ENCODE measurements at places on chromosomes 7 and 10.

DNA sequence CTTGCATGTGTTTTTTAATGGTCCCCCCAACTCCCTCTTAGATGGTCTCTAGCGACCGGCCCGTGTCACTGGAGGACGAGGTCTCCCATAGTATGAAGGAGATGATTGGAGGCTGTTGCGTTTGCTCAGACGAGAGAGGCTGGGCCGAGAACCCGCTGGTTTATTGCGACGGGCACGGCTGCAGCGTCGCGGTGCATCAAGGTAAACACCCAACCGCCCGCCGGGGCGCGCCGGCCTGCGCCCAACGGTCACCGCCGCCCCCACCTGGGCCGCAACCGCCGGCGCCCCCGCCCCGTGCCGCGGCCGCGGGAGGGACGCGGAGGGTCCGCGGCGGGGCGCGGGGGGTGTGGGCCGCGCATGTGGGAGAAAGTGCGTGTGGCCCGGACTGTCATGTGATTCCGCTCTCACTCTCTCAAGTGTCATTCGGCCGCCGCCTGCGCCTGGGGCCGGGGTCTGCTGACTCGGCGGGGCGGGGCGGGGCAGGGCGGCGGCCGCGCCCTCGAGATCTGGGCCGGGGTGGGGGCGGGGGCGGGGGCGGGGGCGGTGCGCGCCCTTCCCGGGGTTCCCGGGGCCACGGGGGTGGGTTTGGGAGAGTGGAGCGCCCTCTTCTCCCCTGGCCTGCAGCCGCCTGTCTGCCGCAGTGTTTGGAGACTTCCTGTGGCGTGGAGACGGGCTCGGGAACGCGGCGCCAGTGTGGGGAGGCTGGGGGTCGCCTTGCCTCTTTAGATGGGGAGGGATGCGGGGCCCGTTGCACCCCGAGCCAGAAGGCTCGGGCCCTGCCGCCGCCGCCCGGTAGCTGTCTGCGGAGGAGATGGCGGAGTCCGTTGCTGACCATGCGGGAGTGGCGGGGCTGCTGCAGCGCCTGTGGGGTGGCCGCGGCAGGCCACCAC, 817 bp downstream of the MLLT10 start:
- peaks cover 5% of the 10 kb centered on the region for H3K36me3 ChIP-seq
- H3K27me3 ChIP-seq: peaks cover 11% of the 10 kb centered on the region
- H3K27ac ChIP-seq: peak overlapping the region; percentile 38

DNA sequence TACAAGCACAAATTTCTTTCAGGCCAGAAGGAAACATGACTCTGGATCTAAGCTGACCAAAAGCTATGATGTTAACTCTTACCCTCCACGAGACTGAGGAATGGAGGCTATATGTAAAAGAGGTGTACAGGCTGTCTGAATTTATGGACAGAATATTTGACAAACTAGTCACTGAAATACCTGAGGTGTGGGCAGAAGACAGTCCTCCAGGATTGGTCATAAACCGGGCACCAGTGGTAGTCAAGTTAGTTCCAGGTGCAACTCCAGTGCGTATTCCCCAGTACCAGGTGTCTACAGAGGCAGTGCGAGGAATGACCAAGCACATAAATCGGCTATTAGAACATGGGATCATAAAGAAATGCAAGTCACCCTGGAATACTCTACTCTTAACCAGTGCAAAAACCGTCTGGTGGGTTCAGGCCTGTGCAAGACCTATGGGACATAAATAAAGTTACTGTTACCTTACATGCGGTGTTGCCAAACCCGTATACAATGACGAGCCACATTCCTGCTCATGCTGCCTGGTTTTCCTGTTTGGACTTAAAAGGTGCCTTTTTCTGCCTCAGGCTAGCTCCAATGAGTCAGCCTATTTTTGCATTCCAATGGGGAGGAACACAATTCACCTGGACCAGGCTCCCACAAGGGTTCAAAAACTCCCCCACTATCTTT, 6.7 kb upstream of the CYREN start:
- no peak overlapping the region for H3K4me3 ChIP-seq
- no peak for DNase-seq
- H3K36me3 ChIP-seq: no peaks in the 10 kb centered on the region
- H3K27ac ChIP-seq: no peak overlapping the region

DNA sequence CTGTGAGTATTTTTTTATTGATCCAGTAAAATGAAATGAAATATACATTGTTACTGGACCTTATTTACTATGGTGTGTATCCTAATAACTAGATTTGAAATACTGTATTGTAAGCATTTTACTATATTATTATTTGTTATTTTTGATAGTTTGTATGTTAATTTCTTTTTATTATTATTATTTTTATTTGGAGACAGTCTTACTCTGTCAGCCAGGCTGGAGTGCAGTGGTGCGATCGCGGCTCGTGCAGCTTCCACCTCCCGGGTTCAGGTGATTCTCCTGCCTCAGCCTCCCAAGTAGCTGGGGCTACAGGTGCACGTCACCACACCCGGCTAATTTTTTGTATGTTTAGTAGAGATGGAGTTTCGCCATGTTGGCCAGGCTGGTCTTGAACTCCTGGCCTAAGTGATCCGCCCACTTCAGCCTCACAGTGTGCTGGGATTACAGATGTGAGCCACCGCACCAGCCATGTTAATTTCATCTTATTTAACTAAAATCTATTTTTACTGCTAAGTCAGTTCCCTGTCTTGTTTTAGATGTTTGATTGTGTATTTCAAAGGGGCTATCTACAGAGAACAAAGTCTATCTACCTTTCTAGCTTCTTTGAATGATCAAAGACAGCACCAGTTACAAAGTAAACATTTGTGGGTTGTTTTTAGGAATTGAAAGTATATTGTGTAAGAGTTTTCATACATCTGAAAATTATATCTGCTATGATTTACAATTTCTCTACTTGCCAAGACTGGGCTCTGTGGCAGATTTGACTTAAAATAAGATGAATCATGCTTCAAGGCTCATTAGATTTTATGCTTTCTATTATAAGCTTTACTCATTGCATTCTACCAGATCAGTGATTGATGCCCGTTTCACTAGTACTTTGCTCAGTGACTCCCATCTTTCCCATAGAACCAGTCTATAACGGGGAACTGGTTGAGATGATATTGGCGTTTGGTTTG, 41.6 kb downstream of the CDC123 start:
- H3K27ac ChIP-seq: no peak overlapping the region
- H3K4me3 ChIP-seq: no peak overlapping the region
- no peaks in the 10 kb centered on the region for H3K4me1 ChIP-seq

- H3K27ac ChIP-seq: no peak overlapping the region
- no peak overlapping the region for H3K4me3 ChIP-seq
- H3K4me1 ChIP-seq: no peaks in the 10 kb centered on the region
- no peak for DNase-seq
- no peaks in the 10 kb centered on the region for H3K36me3 ChIP-seq
Measured at GRCh38 chr7:14179781-14180180, 190.3 kb upstream of the ETV1 start.

DNA sequence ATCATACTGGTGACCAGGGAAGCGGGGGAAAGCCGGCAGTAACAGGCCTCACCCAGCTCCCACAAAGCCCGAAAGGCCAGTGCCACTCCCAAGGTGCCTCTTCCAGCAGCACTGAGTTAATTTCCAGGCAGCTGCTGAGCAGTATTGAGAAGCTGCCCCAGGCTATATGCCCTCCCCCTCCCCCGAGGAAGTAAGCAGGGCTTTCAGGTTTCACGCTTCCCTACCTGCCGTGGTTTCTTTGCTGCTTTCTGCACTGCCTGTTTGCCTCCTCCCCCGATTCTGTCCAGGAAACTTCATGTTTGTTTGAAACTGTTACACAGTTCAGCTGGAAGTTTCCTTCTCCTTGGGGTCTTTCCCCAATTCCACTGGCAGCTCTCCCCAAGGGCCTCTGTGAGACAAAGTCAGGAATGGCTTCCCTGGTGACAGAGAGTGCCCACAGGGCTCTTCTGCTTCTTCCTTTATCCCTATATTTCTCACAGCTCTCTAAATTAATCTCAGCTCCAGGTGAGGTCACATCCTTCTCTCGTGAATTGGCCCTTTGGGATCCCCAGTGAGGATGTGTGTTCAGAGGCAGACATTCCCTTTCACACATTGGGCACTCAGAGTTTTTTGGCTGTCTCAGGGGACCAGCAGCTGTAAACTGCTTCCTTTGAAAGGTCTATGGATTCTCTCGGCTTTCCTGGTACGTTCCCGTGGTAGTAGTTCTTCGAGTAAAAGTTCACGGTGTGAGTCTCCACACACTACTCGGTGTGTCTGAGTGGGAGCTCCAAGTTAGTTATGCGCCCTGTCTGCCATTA, 19.4 kb downstream of the C1GALT1 start:
- H3K4me3 ChIP-seq: peak overlapping the region; percentile 43
- H3K36me3 ChIP-seq: no peaks in the 10 kb centered on the region
- H3K27ac ChIP-seq: peak overlapping the region; percentile 73
- peak; percentile 88 for DNase-seq

- H3K36me3 ChIP-seq: no peaks in the 10 kb centered on the region
- H3K4me1 ChIP-seq: peaks cover 46% of the 10 kb centered on the region
- no peaks in the 10 kb centered on the region for H3K27me3 ChIP-seq
- no peak overlapping the region for H3K27ac ChIP-seq
- no peak for DNase-seq
- no peak overlapping the region for H3K4me3 ChIP-seq
Measured at GRCh38 chr7:7254908-7255307, 72.6 kb downstream of the C1GALT1 start.

GRCh38 chr7:19302731-19303130, 157.5 kb upstream of the FERD3L start:
- no peaks in the 10 kb centered on the region for H3K27me3 ChIP-seq
- H3K27ac ChIP-seq: no peak overlapping the region
- H3K36me3 ChIP-seq: no peaks in the 10 kb centered on the region
- H3K4me3 ChIP-seq: no peak overlapping the region
- no peak for DNase-seq

- peaks cover 6% of the 10 kb centered on the region for H3K4me1 ChIP-seq
- H3K27ac ChIP-seq: no peak overlapping the region
- H3K27me3 ChIP-seq: no peaks in the 10 kb centered on the region
- H3K36me3 ChIP-seq: no peaks in the 10 kb centered on the region
- no peak overlapping the region for H3K4me3 ChIP-seq
Measured at GRCh38 chr7:123616223-123616622, 14.6 kb downstream of the ASB15 start.

- H3K4me3 ChIP-seq: no peak overlapping the region
- no peaks in the 10 kb centered on the region for H3K36me3 ChIP-seq
- no peak for DNase-seq
- peaks cover 25% of the 10 kb centered on the region for H3K4me1 ChIP-seq
Measured at GRCh38 chr7:98284335-98285036, 3.0 kb downstream of the BRI3 start.
